ENCODE measurements at places on chromosomes 2 and 18.

- DNase-seq = no peak
Observed at GRCh38 chr2:20184067-20184938, 40.6 kb downstream of the SDC1 start.

- DNase-seq = no peak
Observed at GRCh38 chr2:72010647-72011369, 136.9 kb downstream of the CYP26B1 start.

DNA sequence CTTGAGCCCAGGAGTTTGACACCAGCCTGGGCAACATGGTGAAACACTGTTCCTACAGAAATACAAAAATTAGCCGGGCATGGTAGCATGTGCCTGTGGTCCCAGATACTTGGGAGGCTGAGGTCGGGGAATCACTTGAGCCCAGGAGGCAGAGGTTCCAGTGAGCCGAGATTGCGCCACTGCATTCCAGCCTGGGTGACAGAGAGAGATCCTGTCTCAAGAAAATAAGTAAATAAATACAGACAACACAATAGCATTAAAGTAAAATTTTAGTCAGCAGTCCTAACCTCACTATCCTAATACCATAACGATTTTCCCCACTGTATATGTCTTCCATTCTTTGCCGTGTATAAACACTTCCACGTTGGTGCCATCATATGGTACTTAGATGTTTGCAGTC is 83.0 kb upstream of the MBOAT2 start:
- DNase-seq = no peak

DNA sequence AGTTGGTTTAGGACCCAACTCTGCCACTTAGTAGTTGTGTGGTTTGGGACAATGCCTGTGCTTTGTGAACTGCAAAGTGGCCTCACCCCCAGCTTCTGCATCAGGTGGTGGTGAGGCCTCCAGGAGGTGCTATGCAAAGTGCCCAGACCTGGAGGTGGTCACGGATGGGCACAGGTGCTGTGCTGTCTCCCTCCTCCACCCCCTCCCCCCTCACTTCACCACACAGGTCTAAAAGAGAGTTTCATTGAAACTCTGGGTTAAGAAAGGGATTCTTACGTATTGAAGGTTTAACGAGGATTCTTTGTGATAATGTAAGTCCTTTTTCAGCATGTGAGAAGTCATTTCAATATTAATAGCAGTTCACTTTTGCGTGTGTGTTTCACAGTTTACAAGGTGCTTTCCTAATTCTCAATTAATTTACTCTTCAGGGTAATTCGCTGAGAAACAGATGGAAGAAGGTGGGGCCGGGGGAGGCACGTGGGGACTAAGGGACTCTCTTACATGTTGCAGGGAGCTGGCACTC is 369.9 kb downstream of the LPIN1 start:
- no peak for DNase-seq

DNA sequence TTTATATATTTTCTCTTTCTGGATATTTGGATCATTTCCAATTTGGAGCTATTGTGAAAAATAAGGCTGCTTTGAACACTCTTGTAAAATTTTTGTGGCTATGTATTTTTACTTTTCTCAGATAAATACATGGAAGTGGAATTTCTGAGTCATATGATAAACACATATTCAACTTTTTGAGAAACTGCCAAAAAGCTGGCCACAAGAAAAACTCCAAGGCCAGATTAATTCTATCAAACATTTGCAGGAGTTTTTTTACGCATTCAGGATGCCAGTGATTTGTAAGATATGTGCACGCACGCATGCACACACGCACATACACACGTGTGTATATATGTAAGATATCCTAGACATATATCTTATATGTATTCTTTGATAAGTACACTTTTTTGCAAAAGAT is 477.5 kb upstream of the SPHKAP start:
- no peak for DNase-seq

GRCh38 chr2:181172676-181173075 is 192.3 kb downstream of the UBE2E3 start:
- DNase-seq = no peak

DNA sequence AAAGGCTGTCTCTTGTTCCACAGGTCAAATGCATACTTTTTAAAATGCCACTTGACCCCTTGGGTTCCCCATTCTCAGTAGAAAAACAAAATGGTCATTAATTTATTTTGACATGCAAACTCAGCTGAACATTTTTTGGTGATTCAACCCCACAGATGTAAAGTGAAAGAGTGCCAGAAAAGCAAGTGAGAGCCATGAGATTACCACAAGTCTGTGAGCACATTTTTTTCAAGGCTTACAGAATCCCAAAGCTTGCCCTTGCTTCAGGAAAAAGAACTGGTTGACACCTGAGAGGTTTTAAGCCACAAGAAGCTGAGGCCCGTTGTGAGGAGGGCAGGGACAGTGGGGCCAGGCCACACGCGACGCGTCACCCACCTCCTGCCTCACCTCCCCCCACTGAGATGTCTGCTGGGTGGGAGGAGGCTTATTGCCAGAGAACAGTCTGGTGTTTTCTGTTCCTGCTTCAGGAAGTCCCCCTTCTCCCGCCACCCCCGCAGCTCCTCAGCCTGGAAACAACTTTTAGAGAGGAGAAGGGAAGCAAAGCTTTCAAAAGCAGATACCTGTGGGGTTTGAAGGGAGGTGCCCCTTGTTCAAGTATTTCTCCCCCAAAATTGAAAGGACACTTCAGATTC is 70.4 kb upstream of the CYP1B1 start:
- peak; percentile 3 for DNase-seq

DNA sequence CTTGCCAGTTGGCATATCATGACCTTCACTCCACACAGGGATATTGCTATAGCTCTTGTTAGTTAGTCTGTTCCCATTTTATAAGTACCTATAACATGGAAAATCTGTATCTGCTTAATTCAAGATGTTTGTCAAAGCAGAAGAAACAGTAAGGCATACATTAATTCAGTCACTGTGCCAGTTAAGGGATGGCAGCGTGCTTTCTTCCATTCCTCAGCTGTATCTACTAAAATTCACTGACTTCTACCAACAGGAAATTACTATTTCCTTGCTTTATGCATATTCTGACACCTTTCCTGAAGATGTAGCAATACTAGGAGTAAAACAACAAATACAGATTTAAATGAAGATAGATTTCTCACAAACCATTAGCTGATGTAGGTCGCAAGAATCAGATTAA is 59.9 kb downstream of the RNF152 start:
- no peak for DNase-seq

GRCh38 chr2:6754419-6754818 is 111.3 kb downstream of the CMPK2 start:
- DNase-seq = no peak

DNA sequence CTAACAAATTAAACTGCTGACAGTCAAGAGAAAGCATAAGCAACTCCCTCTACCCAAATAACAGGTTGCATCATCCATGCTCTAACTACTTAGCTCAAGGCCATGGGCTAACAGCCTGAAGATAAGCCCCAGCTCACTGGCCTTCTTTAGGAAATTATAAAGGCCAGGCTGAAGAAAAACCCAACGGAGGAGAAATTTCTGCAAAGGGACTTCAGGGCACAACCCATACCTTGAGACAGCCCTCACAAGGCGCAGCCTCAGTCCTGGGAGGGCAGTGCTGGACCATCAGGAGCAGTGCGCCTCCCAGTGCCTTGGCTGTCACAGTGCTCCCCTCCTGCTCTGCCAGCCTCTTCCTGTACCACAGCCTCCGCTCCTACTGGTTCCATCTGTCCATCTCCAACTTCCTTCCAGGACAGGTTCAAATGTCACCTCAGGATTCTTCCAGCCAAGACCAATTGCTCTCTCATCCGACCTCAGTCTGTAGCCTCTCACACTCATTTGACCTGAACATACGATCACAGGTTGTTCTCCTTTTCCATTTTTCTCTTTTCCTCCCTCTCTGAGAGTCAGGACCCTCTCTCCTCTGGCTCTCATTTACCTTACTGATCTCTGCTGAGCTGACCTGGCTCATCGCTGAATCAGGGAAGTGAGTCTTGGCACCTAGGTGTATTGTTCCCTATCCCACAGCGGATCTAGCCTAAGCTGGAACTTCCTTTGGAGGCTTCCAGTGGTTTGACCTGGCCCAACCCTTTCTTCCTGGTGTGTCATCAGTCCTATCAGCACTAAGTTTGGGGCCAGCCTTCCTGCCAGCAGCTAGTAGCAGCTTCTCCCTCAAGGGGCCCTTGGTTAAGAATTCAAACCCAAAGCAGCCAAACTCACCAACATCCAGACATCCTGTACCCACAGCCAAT is 1.9 kb downstream of the MCFD2 start:
- DNase-seq = no peak

DNA sequence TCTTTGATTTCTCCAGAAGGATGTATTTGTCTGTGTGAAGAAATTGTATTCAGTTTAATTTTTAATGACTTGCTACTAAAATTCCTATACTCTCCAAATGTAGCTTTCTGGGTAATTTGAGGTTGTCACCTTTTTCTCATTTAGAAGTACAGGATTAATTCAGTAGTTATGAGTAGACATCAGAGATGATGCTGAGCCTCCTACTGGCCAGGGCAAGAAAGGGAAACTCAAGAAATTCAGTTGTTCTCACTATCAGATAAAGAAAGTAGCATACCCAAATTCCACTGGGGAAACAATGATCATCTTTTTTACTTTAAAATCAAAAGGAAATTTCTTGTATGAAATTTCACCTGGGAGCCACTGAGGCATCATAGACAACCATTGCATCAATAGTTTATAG is 199.4 kb downstream of the SATB2 start:
- no peak for DNase-seq
